ENCODE measurements at places on chromosomes 11 and 22.
A peak's percentile ranks its signal among the peaks of the same experiment; 100 is the strongest.

DNA sequence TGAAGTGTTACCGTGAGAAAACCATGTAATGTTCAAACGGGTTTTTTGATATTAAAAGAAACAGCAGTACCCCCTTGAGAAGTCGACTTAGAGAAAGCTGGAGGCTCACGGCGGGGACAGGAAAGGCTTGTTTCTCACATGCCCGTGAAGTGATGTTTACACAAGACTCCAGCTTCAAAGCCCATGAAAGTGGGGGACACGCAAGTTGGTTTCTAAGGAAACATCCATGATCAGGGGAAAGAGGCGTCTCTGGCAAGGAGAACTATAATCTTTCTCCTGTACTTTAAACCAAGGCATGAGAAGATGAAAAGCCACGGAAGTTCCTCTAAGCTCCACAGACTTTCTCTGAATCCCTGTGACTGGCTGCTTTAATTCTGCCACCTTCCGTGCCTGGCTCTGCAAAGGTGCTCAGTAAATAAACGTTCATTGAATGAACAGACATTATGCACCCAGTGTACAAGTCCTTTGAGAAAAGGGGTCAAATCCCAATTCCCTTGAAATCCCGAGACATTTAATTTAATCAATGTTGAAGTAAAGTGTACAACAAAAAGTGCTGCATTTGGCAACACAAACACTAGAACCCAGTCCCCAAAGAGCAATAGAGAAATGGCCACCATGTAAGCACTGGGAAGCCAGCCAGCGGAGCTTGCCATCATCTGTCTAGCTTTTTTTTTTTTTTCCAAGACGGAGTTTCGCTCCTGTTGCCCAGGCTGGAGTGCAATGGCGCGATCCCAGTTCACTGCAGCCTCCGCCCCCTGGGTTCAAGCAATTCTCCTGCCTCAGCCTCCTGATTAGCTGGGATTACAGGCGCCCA is 58.7 kb downstream of the AHNAK start:
- DNase-seq: no peak

GRCh38 chr11:61545341-61545740 is 35.5 kb downstream of the SYT7 start:
- no peak for DNase-seq

- DNase-seq: peak; percentile 90
Observed at GRCh38 chr11:64874308-64875240, 3.8 kb downstream of the EHD1 start.

- DNase-seq: no peak
Observed at GRCh38 chr11:117387992-117388755, 60.5 kb downstream of the CEP164 start.

DNA sequence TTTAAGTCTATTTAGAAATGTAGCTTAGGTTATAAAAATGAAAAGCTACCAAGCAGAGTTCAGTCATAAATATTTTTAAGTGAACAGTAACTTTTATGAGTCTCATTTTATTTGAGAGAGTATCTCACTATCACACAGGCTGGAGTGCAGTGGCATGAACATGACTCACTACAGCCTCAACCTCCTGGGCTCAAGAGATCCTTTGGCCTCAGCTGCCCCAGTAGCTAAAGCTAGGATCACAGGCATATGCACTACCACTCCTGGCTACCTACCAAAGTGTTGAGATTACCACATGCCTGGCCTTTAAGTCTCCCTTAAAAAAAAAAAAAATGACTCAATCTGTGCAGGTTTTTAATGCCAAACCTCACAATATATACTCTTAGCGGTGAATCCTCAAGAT is 34.7 kb upstream of the CLNS1A start:
- peak; percentile 38 for DNase-seq

GRCh38 chr11:62611705-62612365 is 740 bp downstream of the EML3 start:
- DNase-seq: peak; percentile 50

GRCh38 chr11:102920118-102920684 is 35.3 kb downstream of the MMP13 start:
- no peak for DNase-seq

GRCh38 chr22:33512908-33513307 is 407.4 kb downstream of the LARGE1 start:
- DNase-seq: no peak

DNA sequence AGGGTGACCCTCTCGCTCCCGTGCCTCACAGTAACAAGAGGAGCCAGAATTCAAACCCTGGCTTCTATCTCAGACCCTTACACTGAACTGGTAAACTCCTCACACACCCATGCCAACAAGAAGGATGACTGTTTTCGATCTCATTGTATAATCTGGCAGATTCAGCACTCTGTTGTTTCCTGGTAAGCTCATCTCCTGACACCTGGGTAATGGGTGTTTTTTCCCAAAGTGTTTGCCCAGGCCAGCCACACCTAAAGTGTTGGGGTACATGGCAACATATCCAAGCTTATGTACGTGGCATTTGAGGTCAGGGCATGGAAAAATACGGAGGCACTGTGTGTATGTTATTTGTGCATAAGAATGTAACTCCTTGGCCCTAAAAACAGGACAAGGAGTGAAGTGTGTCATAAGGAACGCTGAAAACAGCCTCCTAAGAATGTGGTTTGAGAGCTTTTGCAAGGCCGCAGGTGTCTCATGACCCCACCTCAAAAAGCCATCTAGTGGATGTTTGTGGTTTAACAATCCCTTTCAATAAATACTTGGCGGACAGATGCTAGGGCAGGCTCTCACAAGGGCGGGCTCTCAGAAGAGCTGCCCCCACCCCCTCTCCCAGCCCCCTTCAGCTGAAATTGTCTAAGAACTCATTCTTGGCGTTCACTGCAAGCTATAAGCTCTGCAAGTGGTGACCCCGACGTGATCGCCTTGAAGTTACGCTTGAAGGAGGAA is at the start of gene MS4A15:
Gene MS4A15 (plus strand): TSS at position 561 of the 726 bp plus-strand sequence. CDS start 6,867 bp downstream, outside the sequence.
- peak; percentile 36 for DNase-seq

- DNase-seq: no peak
Observed at GRCh38 chr22:42720263-42721044, at the start of gene A4GALT. A4GALT (minus strand) TSS chr22:42720870; CDS start chr22:42693951, 26,919 bp downstream.

GRCh38 chr11:45290586-45290985 is 4.4 kb upstream of the SYT13 start:
- DNase-seq: no peak

DNA sequence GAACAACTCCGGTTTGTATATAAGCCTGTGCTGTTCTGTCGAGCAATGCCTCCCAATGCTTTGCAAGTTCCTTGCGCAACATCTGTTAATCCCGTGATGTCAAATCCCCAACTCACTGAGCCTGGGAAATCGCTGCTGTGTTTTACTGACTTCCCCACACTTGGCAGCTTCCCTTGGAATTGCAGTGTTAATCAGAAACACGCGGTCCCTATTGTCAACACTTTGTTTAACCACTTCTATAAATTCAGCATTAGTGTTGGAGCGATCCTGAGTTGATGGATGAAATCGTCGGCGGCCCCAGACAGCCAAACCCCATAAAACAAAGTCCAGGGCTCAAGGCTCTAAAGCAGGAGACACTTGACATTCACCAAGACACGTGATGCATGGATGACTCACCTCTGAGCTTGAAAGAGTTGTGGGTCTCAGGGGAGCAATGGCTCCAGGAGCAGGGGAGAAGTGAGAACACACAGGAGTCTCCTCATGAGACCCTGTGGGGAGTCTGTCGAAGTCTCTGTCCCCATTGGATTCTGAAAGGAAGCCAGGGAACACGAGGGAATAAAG is 555.3 kb downstream of the MIAT start:
- no peak for DNase-seq

DNA sequence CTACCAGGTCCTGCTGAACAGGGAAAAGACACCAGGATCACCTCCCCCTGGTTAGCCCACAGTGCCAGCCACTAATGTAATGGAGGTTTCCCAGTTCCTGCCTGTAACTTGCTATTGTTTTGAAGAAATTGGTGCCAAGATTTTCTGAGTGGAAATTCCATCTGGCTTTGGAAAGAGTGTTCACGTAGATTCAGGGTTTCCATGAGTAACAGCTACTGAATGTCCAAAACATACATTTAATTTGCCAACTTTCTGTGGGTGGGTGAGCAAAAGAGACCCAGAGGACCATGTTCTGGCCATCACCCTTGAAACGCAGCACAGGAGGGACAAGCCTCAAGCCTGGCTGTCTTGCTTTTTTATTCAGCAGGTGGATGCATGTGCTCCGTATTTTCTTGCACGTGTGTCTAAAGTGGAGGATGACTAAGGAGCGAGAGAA is 8.8 kb upstream of the DKK3 start:
- peak; percentile 37 for DNase-seq

- no peak for DNase-seq
Observed at GRCh38 chr22:45413013-45413367, 409 bp downstream of the SMC1B start.

- DNase-seq: no peak
Observed at GRCh38 chr11:69501891-69502860, 20.7 kb downstream of the LINC01488 start.

GRCh38 chr11:76850130-76850529 is 10.6 kb upstream of the ACER3 start:
- DNase-seq: no peak

GRCh38 chr22:47997052-47997590 is 1234.7 kb downstream of the TBC1D22A start:
- no peak for DNase-seq

GRCh38 chr11:70251659-70252321 is 18.7 kb upstream of the PPFIA1 start:
- DNase-seq: peak; percentile 51

DNA sequence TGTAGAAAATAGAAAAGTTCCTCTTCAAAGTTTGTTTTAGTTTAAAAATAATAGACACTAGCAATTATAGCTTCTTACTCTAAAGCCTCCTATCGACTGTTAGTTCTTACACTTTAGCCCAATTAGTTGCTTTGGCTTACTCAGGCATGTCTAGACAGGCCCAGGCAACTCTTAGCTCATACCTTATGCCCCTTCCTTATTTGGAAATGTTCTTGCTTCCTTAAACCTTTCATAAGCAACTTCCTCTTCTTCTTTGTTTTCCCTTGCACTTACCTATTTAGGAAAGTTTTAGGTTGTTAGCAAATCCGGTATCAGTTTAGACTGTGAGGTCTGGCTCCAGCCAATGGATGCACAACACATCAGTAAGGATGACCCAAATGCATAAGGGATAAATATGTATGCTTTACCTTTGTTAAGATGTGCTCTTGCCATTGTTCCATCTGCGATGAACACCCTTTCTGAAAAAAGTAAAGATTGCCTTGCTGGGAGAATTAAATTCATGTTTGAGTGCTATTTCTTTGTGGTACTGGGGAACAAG is 1277.5 kb upstream of the CNTN5 start:
- peak; percentile 69 for DNase-seq

DNA sequence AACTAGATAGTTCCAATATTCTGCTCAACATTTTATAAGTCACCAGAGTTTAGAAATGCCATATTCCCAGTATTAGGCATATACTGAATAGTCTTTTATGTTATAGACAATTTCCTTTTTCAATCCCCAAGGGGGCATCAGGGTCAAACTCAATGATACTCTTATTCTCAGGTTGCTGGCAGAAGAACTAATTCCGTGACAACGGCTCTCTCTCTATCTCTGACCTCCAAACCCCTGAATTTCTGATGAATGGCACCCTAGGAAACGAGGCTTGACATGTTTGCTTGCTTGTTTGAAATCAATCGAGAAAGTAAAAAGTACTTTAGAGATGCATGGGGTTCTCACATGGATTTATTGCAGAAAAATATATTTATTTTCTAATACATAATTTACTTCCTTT is 160.1 kb downstream of the CASP12 start:
- no peak for DNase-seq

- DNase-seq: peak; percentile 80
Observed at GRCh38 chr22:35835998-35836691, 118.5 kb downstream of the APOL5 start.

DNA sequence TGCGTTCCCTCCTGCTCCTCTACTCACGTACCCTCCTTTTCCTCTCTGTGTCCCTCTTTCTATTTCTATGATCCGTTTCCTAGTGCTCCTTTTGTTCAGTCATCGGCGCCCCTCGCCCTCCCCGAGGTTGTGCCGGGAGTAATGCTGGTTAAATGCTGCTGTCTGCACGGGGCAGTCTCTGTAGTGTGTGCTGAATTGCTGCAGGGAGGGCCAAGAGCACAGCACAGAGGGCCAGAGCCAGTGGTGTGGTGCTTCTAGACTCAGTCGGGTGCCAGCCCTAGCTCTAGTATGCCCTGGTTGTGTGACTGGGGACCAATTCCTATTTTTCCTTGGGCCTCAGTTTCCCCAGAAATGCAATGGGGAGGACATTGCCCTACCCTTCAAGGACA is 98.3 kb downstream of the PKNOX2 start:
- no peak for DNase-seq

DNA sequence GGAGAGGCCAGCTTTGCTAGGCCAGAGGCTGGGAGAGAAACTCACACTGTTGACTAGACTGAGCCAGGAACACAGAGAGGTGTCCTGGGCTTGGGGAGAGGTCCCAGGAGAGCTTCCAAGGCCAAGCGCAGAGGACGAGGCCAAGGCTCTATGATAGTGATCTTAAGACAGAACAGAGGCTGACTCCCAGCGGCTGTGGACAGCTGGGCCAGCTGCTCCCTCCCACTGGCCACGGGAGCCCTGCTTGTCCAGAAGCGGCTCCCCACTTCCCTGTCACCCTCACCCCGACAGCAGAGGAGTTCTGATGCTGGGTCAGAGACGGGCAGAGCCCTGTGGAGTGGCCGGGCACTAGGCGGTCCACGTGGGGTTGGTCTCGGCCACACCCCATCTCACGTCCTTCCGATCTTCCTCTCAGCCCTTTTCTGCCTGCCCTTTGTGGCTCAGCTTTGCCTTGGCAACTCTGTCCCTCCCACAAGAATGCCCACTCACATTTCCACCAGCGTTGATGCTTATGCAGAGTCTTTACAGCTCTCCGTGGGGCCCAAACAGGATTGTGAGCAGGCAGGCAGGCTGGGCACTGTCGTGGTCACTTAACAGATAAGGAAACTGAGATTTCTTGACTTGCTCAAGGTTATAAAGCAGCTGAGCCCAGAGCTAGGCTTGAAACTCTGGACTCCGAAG is 68.2 kb downstream of the FBXO7 start:
- DNase-seq: no peak

GRCh38 chr11:21976210-21976609 is 216.7 kb upstream of the ANO5 start:
- no peak for DNase-seq

DNA sequence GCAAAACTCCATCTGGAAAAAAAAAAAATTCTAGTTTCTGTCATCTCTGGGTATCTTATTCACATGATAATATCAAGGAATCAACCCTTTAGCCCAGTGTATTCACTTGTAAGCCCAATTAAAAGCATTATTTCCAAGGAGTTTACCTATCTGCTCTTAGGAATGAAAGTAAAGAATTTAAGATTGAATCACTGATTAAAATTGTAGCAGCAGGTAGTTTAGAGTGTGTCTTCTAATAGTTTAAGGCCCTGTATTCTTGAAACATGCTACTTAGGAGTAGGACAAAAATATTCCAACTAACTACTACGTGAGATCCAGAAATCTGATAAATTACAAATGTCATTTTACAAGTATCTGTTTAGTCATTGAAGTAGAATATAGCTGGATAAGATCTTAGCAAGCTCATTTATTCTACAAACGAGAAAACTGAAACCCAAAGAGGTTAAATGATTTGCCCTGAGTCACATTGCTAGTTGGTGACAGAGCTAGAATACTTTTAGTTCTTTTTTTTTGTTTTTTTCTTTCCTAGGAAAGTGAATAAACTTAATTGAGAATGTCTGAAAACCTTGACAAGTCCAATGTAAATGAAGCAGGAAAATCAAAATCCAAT is 4.0 kb downstream of the TCP11L1 start:
- DNase-seq: peak; percentile 42
